ENCODE measurements at places on chromosomes 7 and 10.

GRCh38 chr10:93973748-93974445 lies 19.8 kb upstream of the PLCE1 start:
- no peak for DNase-seq

DNA sequence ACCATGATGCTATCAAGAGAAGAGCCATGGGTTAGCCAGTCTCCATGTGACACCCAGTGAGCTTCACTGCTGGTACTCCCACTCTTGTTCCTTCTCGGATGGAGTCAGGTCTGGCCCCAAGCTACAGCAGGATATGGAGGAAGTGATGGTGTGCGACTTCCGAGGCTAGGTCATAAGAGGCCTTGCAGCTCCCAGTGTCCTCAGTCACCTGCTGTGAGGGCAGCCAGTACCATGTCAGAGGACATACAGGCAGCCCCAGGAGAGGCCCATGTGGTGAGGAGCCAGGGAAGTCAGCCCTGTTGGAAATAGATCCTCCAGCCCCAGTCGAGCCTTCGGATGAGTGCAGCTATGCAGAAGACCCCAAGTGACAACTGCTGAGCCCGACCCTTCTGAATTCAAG lies 237.0 kb downstream of the EBF3 start:
- DNase-seq = no peak

DNA sequence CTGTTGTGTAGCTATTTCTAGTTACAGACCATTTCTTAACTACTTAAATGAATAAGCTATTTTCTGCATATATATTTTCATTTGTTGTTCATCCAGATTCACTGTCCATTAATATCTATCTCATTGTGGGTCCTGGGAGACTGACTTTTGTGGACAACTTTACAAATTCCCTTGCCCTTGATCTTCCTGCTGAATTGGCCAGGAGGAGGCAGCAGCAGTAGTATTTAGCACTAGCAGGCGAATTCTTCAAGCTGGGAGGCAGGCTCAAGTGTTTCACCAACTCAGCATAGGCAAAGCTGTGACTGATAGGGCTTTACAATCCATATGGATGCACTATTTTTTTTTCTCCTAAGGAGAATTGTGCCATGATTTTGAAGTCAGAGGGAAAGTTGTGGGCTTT lies 461.0 kb upstream of the NRG3 start:
- no peak for DNase-seq

DNA sequence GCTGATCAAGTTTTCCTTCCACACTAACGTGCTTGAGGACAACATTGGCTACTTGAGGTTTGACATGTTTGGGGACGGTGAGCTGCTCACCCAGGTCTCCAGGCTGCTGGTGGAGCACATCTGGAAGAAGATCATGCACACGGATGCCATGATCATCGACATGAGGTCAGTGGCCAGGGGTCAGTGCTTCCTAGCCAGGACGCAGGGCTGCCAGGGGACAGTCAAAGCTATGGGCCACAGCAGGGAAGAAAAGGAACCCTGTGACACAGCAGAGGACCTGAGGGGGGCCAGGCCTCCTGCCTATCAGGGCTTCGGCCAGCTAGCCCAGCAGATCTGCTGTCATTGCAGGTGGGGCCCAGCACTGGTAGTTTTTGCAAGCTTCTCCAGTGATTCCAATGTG lies 5.2 kb downstream of the RBP3 start:
- no peak for DNase-seq

DNA sequence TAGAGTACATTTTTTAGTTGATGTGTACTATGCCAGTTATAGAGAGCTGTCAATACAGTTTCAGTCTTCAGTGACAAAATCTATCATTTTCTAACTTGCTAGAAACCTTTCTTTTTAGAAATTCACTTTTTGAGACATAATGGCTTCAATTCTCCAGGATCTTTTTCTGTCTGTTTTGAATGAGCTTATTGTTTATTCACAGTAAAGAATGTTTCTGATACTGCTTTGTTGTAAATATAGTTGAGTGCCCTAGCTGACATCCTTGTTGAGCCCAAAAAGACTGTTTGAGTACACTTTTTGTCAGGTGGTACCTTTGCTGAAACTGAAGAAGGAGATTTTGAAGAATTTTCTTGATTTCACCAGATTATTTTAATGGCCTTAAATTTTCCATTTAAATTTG lies 139.9 kb downstream of the PPP1R9A start:
- no peak for DNase-seq

DNA sequence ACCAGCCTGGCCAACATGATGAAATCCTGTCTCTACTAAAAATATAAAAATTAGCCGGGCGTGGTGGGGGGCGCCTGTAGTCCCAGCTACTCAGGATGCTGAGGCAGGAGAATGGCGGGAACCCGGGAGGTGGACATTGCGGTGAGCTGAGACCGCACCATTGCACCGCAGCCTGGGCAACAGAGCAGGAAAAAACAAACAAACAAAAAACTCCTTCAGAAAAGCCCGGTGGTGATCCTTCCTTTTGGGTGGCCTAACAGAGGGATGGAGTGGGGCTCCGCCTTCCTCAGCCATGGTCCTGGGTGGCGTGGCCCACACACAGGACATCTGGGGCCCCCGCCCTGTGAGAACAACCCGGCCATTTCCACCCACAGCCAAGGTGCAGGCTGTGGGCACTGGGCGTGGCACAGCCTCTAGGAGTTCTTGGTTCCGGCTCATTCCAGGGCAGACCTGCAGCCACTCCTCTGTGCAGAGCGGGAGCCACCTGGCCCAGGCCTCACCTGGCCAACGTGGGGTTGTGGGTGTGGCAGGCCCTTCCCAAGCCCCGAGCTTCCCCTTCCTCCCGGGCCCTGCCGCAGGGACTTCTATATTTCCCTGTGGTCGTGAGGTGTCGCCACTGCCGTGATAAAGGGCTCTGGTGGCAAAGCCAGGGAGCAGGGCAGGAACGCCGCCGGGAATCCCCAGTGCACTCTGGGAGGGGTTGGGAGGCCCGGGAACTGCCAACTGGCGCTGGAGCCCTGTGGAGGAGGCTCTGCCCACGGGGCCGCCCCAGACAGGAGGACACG lies 37.6 kb downstream of the GET4 start:
- no peak for DNase-seq

DNA sequence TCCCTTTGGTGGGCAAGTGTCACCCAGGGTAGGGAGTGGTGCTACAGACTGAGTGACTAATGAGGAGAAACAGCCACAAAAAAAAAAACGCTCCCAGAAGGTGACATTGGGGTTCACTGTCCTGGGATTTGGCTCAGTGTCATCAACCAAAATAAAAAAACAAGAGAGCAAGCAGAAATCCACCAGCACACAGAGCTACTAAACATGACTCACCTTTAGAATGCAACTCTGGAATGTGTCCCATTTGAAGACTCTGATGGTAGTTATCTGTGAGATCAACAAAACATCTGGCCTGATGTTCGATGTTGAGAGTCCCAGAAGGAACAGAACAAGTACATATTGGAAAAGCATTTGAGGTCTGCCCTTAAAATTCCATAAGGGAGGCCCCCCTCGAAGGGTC lies 200.3 kb upstream of the LYZL2 start:
- no peak for DNase-seq

GRCh38 chr10:51875610-51876009 lies 176.2 kb upstream of the CSTF2T start:
- no peak for DNase-seq

- no peak for DNase-seq
These were observed 268.0 kb upstream of the KAT6B start for GRCh38 chr10:74558403-74558802.

DNA sequence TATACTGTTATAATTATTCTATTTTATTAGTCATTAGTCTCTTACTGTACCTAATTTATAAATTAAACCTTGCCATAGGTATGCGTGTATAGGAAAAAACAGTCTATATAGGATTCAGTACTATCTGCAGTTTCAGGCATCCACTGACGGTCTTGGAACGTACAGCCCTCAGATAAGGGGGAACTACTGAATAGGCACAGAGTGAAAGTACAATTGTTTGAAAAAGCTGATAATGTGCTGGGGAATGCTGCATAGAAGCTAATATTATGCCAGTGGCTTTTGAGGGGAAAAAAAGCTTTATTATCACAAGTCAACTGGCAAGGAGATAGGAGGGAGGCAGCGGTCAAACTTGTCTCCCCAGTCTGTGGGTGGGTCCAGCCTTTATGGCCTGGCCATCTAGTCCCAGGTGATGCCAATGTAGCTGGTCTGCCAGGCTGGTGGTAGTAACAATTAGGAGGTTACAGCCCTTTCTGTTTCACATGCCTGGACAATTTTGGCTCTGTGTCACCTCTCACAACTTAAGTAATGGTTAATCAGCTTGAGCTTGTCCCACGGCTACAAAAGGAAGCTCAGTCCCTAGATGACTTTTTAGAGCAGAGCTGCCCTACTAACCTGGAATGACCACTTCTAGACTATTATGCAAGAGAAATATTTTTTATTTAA lies 8.3 kb upstream of the FMC1 start:
- no peak for DNase-seq

DNA sequence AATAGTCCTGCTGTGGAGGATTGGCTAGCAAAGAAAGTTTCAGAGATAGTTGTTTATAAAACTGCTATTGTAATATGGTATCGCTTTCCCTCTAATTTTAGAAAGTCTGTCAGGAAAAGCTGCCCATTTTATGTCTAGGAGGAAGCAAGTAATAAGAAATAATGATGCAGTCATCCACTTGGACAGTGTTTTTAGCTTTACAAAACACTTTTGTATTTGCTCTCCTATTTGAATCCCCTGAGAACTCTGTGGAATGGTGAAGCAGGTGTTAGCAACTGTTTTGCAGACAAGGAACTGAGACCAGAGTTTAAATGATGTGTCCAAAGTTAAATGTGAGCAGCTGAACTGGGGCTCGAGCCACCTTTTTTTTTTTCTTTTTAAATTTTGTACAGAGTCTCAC lies 455.8 kb downstream of the XPNPEP1 start:
- DNase-seq = no peak
